ENCODE measurements at places on chromosomes 3 and 15.

DNA sequence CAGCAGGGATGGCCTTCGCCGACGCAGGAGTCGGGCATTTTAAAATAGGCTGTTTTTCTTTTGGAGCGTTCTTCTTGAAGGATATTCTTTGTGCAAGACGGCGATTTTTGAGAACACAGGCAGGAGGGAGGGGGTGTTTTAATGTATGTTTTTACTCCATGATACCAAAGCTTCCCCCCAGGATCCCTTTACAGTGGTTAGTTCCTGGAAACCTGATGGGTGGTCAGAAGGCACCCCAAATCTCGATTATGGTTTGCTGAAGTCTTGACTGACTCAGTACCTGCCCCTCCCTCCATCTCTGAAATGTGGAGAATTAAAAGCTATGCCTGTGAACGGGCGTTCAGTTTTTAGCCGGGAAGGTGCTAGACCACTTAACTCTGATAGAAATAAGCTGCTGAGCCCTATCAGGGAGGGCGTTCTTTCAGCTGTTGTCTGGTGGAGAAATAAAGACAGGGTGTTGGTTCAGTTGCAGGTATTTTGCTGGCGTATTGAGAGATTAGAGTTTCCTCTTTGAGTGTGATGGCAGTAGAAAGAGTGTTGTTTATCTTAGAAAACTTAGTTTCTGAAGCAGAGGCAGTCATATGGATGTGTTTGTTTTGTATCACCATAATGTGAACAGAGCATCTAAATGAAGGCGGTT, 3.4 kb downstream of the IGF1R start:
- DNase-seq, result no peak

DNA sequence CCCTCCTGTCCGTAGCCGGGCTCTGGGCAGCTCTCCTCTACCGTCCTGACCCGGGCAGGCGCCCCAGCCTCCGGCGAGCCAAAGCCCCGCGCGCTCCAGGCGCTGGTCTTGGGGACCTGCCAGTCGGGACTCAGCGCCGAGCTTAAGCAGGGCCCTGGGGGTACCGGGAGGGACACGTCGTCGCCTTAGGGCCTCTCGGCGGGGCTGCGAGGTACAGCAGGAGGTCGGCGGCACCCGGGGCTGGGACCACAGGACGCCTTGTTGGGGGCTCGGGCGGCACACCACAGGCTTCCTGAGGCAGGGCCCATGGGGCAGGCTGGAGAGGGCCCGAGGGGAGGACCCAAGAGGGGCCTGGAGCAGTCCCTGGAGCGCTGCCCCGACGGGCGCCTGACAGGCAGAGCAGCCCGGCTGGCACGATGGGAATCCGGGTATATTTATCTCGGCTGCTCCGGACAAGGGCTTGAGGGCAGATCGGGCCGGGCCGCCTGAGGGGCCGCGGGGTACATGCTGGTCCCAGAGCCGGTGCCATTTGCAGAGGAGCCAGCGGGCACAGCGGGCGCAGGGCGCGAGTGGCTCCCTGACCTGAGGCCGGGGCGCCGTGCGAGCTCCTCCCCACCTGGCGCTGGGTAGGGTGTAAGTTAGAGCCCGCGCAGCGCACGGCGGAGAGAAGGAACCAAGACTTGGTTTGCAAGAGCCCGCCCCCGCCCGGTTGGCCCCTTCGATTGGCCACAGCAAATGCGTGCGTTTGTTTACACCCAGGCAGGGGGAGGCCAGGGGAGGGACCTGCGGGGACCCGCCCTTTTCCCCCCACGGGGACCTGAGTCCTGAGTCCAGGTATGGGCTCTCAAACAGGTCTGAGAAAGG, 574 bp downstream of the SLC38A3 start:
- no peak for DNase-seq

- no peak for DNase-seq
Measured at GRCh38 chr3:128335621-128336296, 130.9 kb downstream of the DNAJB8 start.

DNA sequence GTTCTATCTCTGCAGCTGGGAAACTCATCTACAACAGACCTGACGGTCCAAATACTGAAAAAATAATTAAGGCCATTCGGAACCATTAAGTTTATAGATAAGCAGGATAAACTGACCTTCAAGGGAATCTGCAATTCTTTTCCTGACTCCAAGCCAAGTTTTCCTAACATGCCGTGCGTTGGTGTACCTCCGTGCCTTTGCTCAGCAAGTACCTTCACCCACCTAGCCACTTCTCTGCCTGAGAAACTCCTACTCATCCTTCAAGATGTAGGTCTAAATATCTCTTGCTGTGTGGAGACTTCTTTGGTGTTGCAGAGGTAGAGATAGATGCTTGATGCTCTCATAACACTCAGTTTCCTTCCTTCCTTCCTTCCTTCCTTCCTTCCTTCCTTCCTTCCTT, 24.2 kb upstream of the BNC1 start:
- no peak for DNase-seq

- no peak for DNase-seq
Measured at GRCh38 chr15:101167411-101167752, 84.5 kb downstream of the CHSY1 start.

- peak; percentile 61 for DNase-seq
Measured at GRCh38 chr3:187748050-187748481, 2.8 kb upstream of the BCL6 start.

DNA sequence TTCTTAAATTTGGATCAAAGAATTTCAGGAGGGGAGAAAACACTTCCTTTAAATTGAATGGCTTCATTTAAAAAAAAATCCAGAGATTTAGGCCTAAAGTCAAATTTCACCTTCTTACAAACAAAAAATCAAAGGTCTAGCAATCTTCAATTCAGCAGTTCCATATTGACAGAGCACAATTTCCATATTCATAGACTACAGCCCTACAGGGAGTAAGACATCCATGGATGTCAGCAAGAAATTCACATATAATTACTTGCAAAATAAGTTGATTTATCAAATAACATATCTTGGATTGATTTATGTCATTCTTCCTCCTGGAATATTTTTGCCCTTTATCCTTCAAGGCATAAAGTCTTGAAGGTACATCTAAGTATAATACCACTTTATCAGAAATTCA, 103.4 kb downstream of the CNTN3 start:
- DNase-seq, result no peak

DNA sequence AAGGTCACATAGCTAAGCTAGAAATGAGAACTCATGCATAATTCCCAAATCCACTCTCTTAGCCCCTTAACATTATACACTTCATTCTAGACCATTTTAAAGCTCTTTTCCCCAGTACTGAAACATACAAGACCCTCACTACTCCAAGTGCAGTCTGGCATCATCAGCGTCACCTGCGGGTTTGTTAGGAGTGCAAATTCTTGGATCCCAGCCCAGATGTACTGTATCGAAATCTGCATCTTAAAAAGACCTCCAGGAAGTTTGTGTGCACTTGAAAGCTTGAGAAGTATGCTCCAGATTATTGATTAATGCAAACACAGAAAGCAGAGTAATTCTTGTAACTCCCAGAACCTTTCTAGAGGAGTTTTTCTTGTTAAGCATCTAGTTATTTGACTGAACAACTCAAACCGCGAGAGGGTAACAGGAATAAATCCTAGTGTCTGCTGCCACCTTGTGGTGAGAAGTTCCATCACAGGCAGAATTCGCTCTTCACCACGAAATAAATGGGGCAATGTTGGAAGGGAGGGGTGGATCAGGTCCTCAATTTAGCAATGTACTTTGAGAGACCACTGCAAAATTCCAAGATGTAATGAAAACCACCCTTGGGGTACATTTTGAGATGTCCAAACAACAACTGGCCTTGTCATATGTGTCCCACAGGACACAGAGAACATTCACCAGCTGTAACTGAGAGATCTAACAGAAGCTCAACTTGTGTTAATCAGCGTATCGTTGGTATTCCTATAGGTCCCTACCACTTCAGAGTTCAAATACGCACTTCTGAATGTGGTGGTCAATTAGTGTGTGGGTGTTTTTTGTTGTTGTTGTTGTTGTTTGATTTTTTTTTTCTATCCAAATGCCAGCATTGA, 583 bp upstream of the C3orf49 start:
- DNase-seq, result no peak

- no peak for DNase-seq
Measured at GRCh38 chr15:67358812-67359211, 104.2 kb downstream of the IQCH start.

DNA sequence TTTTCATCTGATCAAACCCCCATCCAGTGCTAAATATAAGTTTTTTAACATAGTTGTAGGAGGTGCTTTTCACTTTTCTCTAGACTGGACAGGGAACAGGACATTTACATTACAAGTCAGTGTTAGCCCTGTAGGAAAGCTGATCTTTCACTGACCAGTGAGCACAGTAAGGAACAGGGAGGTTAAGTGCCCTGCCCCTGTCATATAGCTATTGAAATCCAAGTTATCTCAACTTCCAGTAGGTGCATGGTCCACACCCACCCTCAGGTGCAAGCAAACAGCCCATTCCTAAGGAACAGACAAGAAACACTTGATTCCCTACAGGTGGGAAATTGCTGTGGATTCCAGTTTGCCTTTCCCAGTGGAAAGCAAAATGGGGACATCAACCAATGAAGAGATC, 79.1 kb upstream of the EIF1B start:
- DNase-seq, result no peak

Measured in fibroblast of skin of left biceps (primary cell).